ENCODE measurements at places on chromosomes 7 and 10. TPM values are rescaled to one million over a fixed set of nuclear protein-coding genes. Genes with fewer than 3 reads are reported as not detected.

Gene FGL2
- total RNA-seq, result 97.6 TPM

Gene SAP25
- not detected for total RNA-seq

Gene HGF
- total RNA-seq, result 108 TPM

Gene ADGRA1
- total RNA-seq, result not detected

Gene ITIH2
- not detected for total RNA-seq

Gene ADAP1
- total RNA-seq, result 2.3 TPM

Gene ITGB8
- 100 TPM for total RNA-seq

Gene UPF2
- total RNA-seq, result 16.4 TPM

Gene SGCE
- total RNA-seq, result 93.2 TPM

Gene WIPF3
- total RNA-seq, result 0.33 TPM

Gene EXOC6
- 8.5 TPM for total RNA-seq

Gene STOX1
- total RNA-seq, result under 0.01 TPM

Gene EPHA1
- under 0.01 TPM for total RNA-seq

Gene AKR1C2
- 10.6 TPM for total RNA-seq

Gene SHTN1
- 0.26 TPM for total RNA-seq

Gene WDR86
- total RNA-seq, result 1.0 TPM

Gene OR2A12
- not detected for total RNA-seq

Gene TLX1
- not detected for total RNA-seq

Gene PLCE1
- 0.33 TPM for total RNA-seq

Gene OPALIN
- not detected for total RNA-seq

Gene ST8SIA6
- total RNA-seq, result 0.26 TPM

Gene BHLHA15
- total RNA-seq, result 0.33 TPM

Gene MBL2
- not detected for total RNA-seq

Gene KLF14
- under 0.01 TPM for total RNA-seq

Gene PNLIP
- total RNA-seq, result not detected

Gene WEE2
- not detected for total RNA-seq

Gene CFTR
- total RNA-seq, result under 0.01 TPM

Gene APBB1IP
- total RNA-seq, result 3.1 TPM

Gene SEMA3C
- 203 TPM for total RNA-seq

Gene KCP
- 0.50 TPM for total RNA-seq

Gene SPDYE11
- not detected for total RNA-seq

Gene C10orf53
- not detected for total RNA-seq

Gene CPN1
- total RNA-seq, result not detected

Gene ECHS1
- 48.5 TPM for total RNA-seq
